ENCODE measurements at places on chromosomes 3 and 15.
A peak's percentile ranks its signal among the peaks of the same experiment; 100 is the strongest.

- no peak for DNase-seq
Measured at GRCh38 chr3:171056528-171056927, 30.0 kb upstream of the SLC2A2 start.

- DNase-seq, result no peak
Measured at GRCh38 chr3:130671545-130672312, 74.9 kb downstream of the PIK3R4 start.

GRCh38 chr15:40549894-40550293 is 14.9 kb downstream of the CCDC32 start:
- DNase-seq, result peak; percentile 85

DNA sequence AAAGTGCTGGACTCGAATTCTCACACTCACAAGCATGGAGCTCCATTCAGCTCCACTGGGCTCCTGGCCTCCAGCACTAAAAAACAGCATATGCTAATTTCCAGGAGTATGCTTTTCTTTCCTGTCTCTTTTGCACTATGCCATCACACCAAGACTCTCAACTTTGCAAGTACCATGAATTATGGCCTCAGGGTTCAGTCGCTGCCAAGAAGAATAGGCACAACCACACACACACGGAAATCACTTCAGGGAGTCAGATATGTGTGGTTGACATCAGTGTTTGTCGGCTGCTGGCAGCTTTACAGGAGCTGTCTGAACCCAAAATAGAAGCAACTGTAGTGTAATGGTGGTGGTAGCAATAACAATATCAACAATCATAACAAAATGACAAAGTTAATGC is 305.0 kb upstream of the SLCO3A1 start:
- no peak for DNase-seq

DNA sequence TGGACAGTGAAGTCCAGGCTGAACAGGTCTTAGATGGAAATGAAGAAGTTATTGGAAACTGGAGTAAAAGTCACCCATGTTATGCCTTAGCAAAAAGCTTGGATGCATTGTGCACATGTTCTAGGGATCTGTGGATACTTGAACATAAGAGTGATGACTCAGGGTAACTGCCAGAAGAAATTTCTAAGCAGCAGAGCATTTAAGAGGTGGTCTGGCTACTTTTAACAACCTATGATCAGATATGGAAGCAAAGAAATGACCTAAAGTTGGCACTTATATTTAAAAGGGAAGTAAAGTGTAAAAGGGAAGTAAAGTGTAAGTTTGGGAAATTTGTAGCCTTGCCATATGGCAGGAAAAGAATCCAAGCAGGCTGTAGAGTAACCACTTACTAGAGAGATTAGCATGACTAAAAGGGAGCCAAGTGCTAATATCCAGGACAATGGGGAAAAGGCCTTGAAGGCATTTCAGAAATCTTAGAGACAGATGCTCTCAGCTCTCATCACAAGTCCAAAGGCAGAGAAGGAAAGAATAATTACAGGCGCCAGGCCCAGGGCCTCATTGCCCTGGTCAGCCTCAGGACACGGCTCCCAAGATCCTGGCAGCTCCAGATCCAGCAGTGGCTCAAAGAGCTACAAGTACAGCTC is 73.9 kb upstream of the KCNH8 start:
- no peak for DNase-seq

DNA sequence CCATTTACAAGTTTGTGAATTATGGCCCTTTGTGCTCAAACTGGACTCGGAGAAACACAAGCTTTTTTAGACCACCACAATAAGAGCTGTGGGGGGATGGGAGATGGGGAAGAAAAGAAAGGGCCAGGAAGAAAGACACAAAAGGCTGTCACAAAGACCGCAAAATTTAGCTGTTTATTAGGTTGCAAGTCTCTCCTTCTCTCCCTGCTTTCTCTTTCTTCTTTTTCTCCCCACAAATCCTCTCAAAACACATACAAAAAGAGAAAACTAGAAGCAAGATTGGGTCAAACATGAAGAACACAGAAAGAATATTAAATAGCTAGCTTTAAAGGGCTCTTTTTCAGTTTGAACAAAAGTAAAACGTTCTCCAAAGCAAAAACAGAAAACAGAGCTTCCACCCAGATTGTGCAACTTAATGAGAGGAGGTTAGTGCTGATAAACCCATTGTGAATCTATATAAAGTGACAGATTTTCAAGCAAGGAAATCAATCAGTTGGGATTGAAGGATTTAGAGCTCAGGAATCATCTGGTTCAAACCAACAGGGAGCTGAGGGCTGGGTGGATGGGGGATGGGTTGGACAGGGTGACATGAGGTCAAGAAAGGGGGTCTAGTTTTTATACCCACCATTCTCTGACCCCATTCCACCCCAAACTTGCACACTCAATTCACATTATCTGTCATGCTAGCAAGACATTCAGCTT is 87.3 kb downstream of the DHX30 start:
- DNase-seq, result no peak

- no peak for DNase-seq
Measured at GRCh38 chr15:55403531-55403930, 4.6 kb downstream of the CCPG1 start.

GRCh38 chr15:89383365-89384175 is 48.9 kb upstream of the POLG start:
- DNase-seq, result peak; percentile 49

DNA sequence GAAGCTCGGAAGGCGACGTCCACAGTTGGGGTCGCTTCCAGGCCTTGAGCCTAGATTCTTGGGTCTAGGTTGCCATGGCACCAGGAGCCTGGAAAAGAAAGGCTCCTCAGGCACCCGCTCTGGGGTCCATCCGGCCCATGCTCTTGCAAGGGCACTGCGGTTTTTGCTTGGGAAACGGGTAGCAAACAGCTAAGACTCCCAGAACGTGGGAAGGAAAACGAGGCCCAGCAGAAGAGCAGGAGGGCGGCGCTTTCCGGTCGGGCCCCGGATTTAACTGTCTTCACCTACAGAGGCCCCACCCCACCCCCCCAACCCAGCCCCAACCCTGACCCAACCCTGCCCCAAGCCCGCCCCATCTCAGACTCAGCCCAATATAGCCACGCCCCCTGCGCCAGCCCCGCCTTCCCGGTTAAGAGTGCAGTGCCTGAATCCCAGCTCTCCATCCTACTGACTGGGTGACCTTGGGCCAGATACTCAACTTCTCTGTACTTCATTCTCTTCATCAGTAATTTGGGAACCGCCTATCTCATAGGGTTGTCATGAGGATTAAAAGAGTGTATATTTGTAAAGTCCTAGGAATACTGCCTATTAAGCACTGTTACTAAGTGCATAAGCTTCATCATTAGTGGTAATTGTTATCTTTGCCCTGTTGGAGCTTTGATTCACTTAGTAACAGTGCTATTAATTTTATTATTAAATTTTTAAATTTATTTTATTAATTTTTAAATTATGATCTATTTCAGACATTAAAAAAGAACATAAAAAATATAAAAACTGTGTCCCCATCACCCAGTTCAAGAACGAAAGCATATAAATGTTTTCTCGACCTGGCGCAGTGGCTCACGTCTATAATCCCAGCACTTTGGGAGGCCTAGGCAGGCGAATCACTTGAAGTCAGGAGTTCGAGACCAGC is 28.4 kb upstream of the SMAD6 start:
- DNase-seq, result no peak

DNA sequence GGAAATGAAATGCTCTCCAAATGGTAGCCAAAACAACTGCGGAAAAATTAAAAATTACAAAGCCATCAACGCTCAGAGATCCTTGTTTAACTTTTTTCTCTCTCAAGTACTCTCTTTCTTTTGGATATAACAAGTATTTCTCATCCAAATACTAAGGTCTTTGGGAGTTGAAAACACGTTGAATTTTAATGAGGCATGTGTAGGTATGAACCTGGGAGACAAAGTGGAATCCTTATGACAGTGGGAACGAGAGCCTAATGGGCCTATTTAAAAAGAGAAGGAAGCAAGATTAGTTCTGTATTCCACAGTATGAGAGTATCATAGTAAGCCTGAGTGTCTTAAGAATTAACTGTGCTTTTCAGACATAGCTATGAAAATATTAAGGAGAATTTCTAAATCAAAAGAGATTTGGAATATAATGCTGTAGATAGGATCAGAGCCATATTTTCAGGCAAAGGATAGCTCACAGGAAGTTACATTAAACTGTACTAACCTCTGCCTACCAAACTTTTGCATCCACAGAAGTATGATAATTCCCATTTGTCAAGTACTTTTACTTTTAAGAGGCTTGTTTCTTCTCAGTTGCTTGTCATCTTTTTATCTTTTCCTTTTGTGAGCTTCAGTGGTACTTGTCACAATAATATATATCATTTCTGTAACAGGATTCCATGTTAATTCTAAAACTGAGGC is 759 bp downstream of the CD96 start:
- no peak for DNase-seq

- DNase-seq, result no peak
Measured at GRCh38 chr15:85168642-85169173, 187.1 kb downstream of the PDE8A start.

- DNase-seq, result no peak
Measured at GRCh38 chr3:134353831-134354611, 20.2 kb downstream of the AMOTL2 start.

DNA sequence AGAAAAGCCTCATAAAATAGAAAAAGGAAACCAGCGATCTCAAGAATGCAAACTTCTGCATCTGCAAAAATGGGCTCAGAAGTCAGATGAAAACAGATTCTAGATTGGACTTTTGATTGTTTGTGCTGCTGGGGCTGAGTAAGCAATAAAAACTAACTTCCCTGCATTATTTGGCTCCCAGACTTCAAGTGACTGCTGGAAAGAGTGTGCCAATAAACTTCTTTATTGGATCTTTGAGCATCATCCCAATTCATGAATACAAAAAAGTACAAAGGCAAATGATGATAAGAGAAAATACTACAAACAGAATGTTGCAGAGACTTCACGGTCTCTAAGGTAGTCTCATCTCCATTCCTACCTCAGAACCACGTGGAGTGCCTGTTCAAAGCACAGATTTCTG is 97.9 kb downstream of the FGF12 start:
- peak; percentile 93 for DNase-seq

DNA sequence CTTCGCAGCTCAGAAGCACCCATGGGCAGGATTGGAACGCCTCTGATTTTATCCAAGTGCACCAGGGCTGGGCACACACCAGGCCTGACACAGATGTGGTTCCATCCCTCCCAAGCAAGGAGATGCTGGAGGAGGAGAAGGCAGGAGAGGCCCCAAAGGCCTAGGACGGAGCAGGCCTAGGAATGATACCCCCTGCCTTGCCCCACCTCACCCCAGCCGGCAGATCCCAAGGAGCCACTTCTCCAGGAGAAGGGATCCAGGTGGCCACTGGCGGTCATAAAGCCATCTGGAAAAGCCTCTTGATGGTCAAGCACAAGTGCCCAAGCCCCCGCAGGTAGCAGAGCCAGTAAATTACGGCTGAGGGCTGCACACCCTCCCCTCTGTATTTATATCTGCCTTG is 211.8 kb downstream of the TBC1D2B start:
- no peak for DNase-seq

DNA sequence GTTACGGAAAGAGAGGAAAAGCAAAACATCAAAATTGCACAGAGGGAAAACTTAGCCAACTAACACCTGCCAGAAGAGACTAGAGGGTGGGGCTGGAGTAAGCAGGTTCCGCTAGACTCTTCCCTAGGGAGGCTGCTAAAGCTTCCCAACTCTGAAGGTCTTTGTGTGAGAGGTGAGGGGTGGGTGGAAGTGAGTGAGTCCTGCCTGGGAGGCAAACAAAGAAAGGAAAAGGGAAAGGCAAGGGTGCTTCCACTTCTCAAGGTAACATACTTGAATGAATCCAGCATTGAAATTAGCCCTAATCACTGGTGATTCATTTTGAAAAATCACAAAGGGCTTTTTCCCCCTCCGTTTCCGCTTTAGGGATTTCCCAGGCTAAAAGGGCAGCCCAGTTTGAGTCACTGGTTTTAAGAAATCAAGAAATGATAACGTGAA is 220.5 kb upstream of the ADAMTS9 start:
- no peak for DNase-seq

GRCh38 chr3:54660714-54661132 is 267.1 kb downstream of the LRTM1 start:
- no peak for DNase-seq

DNA sequence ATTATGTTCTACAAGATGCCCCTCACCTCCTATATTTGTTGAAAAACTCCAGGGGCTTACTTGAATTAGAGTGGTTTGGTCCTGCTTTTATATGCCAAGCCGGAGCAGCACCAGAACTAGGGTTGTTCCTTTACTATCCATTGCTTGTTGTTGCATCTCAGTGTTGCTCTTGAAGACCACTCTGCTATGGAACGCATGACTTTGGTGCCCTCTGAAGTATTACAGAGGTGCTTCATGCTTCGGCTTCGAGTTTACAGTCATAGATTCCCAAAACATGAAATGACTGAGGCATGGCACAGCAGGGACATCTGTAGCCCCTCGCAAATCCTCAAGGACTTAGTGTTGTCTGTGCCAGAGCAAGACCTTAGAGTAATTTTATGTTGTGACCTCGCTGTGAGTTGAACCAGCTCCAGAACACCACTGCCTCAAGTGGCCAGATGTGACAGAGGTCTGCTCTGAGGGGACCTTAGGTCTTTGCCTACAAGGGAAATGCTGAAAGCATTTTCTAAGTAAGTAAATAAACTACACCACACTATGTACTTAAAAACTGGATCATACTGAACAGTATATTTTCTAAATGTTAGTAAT is 67.2 kb upstream of the SIAH2 start:
- no peak for DNase-seq

GRCh38 chr15:33374226-33374914 is 63.6 kb downstream of the RYR3 start:
- no peak for DNase-seq

- DNase-seq, result no peak
Measured at GRCh38 chr3:120275618-120276017, 9.4 kb downstream of the GPR156 start.

DNA sequence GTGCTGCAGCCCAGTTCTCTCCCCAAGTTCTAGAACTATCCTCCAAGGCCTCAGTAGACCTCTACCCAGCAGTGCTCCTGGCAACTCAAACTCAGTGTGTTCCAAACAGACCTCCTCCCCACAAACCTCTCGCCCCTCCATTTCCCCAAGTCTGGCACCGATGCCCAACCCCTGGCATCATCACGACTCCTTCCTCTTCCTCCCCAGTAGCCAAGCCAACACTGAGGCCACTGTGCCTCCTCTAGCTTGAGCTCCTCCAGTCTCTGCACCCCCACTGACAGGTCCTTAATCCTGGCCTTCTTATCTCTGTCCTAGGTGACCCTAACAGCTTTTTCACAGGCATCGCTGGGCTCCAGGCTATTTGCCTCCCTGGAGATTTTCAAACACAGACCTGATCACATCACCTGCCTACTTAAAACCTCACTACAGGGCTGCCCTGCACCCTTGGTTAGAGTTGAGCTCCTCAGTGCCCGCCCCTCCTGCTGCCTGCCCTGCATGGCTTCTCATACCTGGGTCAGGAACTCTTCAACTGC is 6.8 kb downstream of the ARPIN start:
- no peak for DNase-seq
